SHP77 (cell line): ENCODE measurements at places on chromosomes 6 and 20.

DNA sequence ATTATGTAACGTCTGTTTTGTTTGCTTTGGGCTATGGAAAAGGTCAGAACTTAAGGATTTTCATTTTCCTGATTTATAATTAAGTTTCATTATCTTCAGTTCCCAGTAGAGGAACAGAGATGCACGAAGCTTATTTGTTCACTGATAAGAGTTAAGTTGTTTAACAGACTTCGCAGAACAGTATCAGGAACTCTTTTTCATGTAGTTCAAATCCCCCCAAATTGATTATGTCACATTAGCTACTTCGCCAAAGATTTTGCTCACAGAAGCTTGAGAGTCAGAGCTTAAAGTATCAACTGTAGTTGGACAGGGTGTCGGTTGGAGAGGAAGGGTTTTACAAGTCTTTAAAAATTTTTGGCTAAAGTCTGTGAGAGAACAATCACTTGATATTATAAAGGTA, 43.4 kb downstream of the ZHX3 start:
- no peak for DNase-seq

GRCh38 chr20:57600320-57601210, 19.7 kb downstream of the ZBP1 start:
- no peak for DNase-seq

GRCh38 chr6:158780246-158780884, 38.8 kb downstream of the EZR start:
- no peak for DNase-seq

- DNase-seq = no peak
These were observed 4.9 kb downstream of the TNFAIP3 start for GRCh38 chr6:137871831-137872454.

- peak; percentile 19 for DNase-seq
These were observed 33.4 kb upstream of the AAR2 start for GRCh38 chr20:36202891-36203338.

DNA sequence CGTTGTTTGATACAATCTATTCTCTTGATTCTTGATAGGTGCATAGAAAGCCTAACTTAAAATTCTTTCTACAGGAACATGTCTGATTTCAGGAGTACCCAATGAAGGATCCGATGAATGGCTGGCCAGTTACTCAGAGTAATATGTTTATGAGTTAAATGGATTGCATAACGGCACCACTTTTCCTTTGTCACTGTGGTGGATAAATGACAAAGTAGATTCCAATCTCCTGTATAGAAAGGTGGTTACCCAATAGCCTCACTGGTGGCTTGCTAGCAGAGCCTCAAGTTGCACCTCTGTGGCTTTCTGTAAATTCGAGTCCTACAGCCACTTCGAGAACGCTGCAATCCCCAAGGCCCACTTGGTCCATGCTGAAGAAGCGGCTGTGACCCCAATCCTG, 28.4 kb downstream of the LHFPL5 start:
- DNase-seq = no peak

DNA sequence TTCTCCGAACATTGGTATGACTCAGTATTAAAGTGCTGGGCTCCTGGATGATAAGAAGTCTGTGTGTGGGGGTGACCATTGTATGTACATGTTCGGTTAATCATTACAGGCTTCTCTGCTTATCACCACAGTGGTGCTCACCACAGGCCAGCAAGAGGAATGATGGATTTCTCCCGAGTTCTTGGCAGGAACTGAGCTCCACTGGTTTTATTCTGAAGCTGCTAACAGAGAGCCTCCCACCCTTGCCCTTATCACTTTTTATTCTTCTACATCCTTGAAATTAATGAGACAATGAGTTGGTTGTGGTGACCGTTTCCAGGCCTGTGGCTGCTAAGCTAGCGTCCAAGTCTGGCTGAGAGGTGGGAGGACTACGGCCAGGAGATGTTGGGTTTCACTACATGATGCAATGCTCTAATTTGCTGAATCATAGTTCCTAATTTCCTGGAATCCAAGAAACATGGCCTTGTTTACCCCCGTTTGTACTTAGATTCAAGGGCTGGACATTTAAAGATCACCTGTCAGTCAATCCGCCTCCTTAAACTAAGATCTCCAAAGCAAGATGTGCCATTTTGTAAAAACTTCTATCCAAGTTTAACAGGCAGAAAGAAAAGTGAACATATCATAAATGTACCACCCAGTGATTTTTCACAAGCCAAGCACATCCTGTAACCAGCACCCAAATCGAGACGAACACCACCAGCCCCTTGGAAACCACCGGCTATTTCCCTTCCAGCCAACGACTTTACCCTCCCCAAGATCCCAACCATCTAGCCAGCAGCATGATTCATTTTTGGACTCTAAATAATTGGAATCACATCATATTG, 172.5 kb downstream of the FOXA2 start:
- peak; percentile 30 for DNase-seq

DNA sequence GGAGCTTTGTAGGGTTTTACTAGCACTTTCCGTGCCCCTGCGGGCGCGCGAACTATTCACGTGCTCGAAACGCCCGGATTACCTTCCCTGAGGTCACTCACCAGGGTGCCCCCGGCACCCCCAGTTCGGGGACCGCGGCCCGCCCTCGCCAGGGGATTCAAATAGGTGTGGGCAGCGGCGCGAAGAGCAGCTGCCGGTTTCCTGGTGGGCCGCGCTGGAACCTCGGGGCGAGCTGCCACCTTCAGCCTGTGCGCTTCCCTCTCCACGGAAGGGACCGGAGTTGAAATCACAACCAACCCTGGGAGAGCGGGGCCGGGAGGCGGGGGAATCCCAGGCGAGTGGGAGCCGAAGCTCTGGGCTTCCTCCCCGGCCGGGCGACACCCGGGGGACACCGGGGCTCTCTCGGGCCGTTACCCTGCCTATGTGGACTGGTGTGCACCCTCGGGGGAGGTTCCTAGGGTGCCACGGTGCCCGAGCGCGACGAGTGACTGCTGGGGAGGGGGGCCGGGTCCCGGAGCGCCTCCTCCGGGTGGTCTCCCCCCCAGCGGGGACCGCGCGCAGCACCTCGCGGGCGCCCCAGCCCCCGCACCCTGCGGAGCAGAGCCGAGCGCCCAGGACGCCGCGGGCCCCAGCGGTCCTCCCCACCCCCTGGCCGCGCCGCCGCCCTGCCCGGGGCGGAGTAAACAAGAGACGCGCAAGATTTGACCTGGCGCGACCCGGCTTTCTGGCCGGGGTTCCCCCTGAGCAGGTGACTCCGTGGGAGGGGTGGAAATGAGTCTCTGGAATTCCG, 2.1 kb upstream of the HIVEP2 start:
- DNase-seq = peak; percentile 25

DNA sequence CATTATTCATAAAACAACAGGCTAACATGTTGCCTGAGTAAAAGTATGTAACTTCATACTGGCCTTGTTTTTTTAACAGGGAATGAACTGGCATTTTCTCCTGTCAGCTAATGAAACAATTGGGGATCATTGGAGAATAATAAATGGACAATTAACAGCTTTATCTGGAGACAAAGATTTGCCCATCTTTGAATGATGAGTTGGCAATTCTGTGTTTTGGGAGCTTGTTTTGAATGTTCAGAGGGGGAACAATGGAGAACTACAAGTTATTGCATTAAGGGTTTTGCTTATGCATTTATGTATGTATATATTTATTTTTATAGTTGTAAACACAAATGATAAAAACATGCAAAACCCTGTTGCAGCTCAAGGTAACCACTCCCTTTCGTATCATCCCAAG, 150.3 kb downstream of the CBLN4 start:
- DNase-seq = no peak

GRCh38 chr6:25930532-25931410, at the start of gene SLC17A2:
Gene SLC17A2, minus strand, starts transcription at chr6:25930691. Its CDS starts 4,895 bp downstream, at chr6:25925796.
- DNase-seq = no peak

- DNase-seq = no peak
These were observed 602 bp downstream of the PPP1R11 start for GRCh38 chr6:30067460-30068139.

GRCh38 chr20:51059862-51060261, 37.0 kb upstream of the KCNG1 start:
- no peak for DNase-seq

GRCh38 chr20:3464166-3464565, 6.7 kb upstream of the ATRN start:
- no peak for DNase-seq

DNA sequence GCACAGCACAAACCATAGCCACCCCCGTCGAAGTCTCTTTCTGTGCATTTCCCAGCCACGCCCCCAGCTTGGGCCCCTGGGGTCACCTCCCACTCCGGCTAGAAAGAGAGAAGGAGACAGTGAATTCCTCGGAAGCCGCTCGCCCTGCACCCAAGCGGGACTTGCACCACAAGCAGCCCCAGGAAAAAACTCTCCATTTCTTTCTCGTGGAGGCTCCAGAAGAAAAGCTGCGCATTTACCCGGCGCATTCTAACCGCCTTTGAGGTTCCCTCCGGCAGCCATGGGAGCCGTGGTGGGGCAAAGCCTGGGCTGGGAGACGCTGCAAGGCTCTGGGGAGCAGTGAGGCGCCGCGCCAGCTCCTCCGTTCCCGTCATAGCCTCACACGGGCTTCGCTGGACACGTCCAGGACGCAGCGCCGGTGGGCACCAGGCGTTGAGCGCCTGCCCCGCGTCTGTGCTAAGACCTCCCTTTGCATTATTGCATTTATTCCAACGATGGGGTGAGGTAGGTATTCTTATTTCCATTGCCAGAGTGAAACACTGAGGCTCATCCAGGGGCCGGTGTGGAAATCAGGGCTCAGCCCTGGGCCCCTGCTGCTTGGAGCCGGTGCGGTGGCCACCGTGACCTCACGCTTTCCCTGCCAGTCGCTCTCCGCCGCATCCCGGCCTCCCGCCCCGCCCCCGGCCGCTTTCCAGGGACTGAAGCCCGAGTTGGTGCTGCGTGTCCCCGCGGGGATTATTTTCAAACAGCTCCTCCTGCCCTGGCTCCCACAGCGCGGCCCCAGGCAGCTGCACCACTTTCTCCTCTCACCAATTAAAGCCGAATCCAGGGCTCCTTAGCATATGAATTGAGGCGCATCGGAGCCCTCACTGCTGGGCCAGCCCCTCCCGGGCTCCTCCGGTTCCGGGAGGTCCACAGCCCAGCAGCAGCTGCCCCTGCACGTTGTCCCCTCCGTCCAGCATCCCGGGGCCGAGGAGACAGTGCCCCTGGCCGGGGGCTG, 148.3 kb upstream of the AFDN start:
- DNase-seq = no peak

DNA sequence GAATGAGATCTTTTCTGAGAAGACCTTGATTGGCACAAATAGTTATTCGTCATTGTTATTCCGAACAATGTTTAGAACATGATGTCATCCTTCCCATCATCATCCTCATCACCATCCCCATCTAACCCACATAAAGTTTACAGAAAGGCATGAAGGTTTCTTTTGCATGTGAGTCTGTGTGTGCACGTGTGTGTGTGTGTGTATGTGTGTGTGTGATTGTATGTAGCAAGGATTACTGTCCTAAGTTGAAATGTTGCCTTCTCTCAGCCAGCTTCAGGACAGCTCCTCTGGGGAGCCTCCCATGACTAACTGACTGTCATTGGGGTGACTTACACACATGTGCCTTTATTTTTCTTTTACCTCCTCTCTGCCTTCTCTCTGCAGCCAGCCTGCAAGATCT, 113.5 kb downstream of the SLC22A3 start:
- DNase-seq = no peak

GRCh38 chr6:151060096-151060765, 179.5 kb upstream of the AKAP12 start:
- no peak for DNase-seq

GRCh38 chr6:84033523-84034451, at the start of gene MRAP2:
Gene MRAP2, plus strand, starts transcription at chr6:84033772. Its CDS starts 21,547 bp downstream, at chr6:84055319.
- DNase-seq = no peak

- DNase-seq = no peak
These were observed 31.8 kb upstream of the APCDD1L start for GRCh38 chr20:58546756-58547622.

GRCh38 chr6:116685437-116685993, 4.5 kb downstream of the KPNA5 start:
- DNase-seq = no peak

GRCh38 chr6:34248198-34248726, 544 bp downstream of the SMIM29 start:
- DNase-seq = no peak

DNA sequence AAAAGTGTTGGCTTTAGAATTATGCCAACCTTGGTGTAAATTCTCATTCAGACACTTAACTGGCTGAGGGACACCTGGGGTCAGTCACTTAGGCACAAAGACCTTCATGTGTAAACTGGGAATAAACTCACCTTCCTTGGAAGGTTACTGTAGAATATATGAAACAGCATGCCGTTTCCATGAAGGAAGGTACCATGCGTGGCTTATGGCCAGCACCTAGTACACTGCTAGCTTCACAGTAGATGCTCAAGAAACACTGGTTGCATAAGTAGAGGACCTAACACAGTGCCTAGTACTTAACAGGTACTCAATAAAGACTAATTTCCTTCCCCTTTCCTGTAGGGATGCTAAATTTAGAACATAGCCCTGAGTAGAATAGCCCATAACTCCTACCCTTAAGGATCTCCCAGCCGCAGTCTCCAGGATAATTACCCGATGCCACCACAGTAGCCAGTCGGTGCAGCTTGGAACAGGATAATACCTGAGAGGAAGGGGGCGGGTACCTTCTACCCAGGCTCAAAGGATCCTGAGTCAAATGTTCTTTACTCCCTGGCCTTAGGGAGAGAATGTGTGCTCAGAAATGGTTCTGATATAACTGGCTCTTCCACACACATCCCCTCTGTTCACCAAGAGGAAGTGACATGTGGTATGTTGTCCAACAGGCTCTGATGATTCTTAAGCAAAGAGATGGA, 3.6 kb downstream of the BCL2L1 start:
- no peak for DNase-seq

DNA sequence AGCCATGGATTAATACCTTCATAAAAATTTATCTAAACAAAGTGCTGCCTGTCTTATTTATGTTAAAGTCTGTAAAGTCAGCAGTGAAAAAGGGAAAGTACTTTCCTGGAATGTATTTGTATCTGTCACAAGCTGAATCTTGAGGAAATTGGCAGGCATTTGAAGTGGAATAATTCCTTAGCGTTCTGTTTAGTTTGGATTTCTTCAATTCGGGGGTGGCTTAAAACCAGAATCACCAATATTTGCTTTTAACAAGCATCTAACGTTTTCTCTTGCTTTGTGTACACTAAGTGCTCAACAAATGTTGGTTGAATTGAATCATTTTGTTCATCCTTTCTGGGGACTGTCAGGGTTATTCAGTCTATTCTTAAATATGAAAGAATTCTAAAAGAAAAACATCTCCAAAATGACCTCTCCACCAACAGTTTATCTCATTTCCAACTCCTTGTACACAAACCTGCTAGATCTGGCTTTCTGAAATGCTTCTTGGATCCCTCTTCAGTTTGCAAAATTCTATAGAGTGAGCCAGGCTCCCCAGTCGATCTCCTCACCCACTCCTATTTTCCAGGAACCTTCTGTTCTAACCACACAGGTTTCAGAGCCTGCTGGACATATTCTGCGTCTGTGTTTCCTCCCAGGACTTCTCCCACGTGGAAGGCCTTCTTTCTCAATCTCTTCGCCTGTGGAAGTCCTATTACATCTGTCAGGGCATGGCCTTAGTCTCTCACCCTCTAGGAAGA, 2.0 kb upstream of the NPEPL1 start:
- no peak for DNase-seq
